ENCODE measurements at places on chromosomes 1 and 21. TPM values are rescaled to one million over a fixed set of nuclear protein-coding genes. Genes with fewer than 3 reads are reported as not detected.

DNA sequence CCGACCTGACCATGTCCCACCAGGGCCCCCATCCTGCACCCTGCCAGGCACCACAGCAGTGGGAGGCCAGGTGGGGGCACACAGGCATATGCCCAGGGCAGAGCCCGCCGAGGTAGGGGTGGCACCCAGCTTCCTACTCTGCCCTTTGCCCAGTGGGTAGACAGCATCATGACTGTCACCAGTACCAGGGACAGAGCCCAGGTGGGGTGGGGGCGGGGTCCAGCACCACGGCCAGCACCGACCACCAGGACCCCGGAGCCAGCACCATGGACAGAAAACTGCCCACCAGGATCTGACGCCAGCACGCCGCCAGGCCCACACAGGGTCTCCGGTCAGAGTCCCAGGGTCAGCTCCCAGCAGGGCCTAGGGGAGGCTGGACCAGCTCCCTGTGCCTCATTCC, 3.8 kb downstream of the TAS1R3 start:
- no peak for DNase-seq

DNA sequence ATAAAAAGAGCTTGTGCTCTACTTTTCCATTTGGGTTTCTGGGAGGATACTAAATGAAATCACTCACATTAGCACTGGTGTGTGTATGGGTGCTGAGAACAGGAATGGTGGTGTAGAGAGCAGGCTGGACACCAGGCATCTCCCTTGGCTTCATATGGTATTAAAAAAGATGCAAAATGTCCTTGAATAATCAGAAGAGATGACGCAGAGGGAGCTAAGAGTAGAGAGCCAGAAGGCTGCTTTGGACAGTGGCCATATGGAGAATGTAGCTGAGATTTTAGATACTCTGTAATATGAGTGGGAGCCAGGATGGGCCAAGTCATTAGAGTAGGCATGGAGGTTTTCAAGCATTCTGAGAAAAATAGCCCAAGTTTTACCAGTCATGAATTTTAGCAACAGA, 112.3 kb upstream of the ZRANB2 start:
- DNase-seq = no peak

DNA sequence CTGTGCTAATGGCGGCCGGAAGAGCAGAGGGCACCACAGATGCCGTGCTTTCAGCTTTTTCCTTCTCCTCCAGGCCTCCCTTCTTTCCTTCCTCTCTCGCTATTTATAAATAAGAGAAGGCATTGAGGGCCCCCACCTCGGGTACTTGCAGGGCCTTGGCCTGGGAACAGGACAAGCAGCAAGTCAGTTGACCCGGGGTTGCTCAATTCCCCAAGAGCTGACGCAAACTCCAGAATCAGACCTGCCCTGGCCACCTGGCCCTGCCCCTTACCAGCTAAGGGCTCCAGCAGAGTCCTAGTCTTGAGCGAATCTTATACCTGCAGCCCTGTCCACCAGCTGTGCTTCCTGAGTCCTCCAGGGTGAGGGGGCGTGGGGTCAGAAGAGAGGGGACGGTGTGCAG, 13.5 kb downstream of the TNFRSF1B start:
- peak; percentile 77 for DNase-seq

DNA sequence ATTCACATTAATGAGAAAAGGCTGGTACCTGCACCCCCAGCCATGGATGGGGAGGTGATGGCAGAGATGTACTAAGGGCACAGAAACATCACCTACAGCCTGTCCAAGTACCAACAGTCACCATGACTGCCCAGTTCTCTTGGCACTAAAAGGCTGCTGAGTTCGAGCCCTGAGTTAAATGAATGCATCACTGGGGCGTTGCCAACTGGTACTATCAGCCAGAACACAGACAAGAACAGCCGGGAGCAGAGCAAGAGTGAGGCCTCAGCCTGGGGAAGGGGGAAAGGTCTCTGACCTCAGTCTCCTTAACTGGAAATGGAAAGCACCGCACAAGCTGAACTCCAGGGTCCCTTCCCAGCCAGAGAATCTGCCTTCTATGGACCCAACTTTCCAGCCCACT, 60.5 kb downstream of the GLIS1 start:
- no peak for DNase-seq

DNA sequence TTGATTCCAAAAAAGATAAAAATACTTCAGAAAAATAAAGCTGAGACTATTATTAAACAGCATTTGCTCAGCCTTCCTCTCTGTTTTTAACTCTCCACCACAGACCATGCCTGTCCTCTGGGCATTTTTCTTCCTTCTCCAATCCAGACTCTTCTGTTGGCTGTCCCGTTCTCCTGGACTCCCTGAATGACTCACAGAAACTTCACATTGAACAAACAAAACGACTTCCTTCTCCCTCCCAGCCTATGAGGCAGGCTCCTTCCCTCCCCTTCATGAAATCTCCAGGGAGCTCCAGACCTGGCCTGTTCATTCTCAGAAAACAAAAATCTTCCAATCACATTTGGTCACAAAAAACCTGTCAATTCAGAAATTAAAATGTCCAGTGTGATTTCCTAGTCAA, 421.3 kb downstream of the NPHP4 start:
- DNase-seq = no peak

DNA sequence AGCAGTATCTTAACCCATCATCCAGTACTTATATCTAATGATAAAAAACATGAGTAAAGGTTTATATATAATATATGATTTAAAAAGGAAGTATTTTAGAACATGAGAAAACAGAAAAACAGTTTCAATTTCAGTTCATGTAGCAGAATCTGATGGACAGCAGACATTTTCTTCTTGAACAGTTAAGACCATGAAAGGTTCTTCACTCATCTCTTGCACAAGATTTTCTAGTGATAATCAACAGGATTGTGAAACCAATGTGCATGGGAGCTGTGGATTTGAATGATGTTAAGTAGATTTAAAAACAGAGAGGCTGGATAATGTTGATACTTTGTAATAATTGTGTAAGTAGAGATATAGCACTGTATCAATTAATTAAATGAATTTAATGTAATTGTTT, 1297.6 kb downstream of the BRINP3 start:
- no peak for DNase-seq

DNA sequence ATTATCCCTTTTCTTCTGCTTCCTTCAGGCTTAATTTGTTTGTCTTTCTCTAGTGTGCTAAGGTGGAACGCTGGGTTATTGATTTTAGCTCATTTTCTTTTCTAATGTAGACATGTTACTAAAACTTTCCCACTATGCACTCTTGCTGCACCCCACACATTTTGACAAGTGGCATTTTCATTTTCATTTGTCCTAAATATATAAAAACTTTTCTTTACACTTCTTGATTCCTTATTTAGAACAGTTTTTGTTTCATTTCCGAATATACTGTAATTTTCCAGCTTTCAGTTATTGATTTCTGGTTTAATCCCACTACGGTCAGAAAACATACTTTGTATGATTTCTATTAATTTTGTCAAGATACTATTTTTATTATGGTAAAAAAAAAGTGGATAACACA, 25.3 kb downstream of the SH3BP5L start:
- no peak for DNase-seq

- DNase-seq = no peak
Observed at GRCh38 chr1:43368646-43369020, 822 bp upstream of the ELOVL1 start.

KPRP gene
- not detected for total RNA-seq

NBPF3 gene
- total RNA-seq = 7.3 TPM

KRTAP21-2 gene
- not detected for total RNA-seq

PLPPR4 gene
- 0.85 TPM for total RNA-seq

SAMSN1 gene
- total RNA-seq = 1.0 TPM

ZNF695 gene
- not detected for total RNA-seq

BGLAP gene
- total RNA-seq = 0.99 TPM
